Adrenal gland (tissue), 19 donors: ENCODE measurements at places on chromosomes 2 and 18. TPM values are rescaled to one million over a fixed set of nuclear protein-coding genes. Genes with fewer than 3 reads are reported as not detected.

The SERPINB4 gene
- polyA plus RNA-seq: not detected

The SP140 gene
- 2.3 TPM for polyA plus RNA-seq

The LHCGR gene
- 2.4 TPM for polyA plus RNA-seq

The GRB14 gene
- polyA plus RNA-seq: 152 TPM

The MOCOS gene
- polyA plus RNA-seq: 7.6 TPM

The LOXHD1 gene
- polyA plus RNA-seq: 0.13 TPM

The AFF3 gene
- 1.1 TPM for polyA plus RNA-seq

The SPEG gene
- 178 TPM for polyA plus RNA-seq

The POTEC gene
- not detected for polyA plus RNA-seq
